ENCODE measurements at places on chromosomes 5 and 9.
A peak's percentile ranks its signal among the peaks of the same experiment; 100 is the strongest.

- DNase-seq = no peak
Observed at GRCh38 chr5:87776785-87777184, 364.1 kb upstream of the CCNH start.

GRCh38 chr9:90441814-90442213, 200.8 kb downstream of the DIRAS2 start:
- DNase-seq = peak; percentile 30

DNA sequence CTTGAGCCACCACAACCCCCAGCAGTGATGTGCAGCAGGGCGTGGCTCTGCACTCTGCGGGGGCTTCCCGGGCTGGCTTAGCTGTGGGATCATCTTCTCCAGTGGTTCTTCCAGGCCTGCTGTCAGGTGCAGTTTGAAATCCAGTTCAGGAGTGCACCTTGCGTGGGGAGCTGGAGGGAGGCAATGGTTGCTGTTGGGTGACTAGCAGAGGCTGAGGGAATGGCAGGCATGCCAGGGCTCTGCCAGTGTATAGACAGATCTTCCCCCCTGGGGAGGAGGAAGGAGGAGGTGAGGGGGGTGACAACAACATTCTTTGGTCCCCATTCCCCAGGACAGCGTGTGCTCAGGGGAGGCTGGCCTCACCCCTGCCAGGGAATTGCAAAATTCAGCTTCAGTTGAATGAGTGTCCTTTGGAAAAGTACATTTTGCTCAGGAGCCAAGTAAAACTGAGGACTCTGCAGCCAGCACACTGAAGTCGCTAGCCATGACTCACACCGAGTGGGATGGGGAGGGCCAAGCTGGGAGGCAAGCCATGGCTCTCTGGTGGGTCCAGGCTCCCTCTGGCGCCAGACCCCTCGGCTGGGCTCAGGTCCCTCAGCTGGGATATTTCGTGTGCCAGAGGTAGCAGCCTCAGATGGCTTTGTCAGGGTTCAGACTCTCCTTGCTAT, 35.0 kb downstream of the ERGIC1 start:
- DNase-seq = peak; percentile 93

DNA sequence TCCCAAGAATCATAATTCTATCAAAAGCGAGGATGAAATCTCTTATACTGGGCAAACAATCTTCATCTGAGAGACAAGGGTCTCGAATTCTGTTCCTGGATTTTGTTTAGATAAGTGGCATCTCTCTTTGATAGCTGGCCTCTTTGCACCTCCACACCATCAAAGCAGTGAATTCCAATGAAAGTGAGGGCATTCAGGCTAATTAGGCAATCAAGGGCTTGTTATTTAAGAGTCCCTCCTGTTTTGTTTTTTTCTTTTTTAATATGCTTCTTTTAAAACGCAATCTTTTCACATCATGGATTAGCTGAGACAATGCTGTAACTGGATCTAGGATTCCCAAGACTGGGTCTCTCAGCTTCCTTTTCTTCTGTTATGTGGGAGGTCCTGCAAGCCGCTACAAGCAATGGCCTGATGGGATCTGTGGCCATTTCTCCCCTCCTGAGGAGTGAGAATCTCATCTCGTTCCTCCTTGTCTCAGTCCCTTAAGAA, 67.9 kb downstream of the TNC start:
- no peak for DNase-seq

- DNase-seq = no peak
Observed at GRCh38 chr5:141835928-141836670, 42.1 kb downstream of the PCDH1 start.

- DNase-seq = no peak
Observed at GRCh38 chr5:19235101-19235584, 752.9 kb downstream of the CDH18 start.

DNA sequence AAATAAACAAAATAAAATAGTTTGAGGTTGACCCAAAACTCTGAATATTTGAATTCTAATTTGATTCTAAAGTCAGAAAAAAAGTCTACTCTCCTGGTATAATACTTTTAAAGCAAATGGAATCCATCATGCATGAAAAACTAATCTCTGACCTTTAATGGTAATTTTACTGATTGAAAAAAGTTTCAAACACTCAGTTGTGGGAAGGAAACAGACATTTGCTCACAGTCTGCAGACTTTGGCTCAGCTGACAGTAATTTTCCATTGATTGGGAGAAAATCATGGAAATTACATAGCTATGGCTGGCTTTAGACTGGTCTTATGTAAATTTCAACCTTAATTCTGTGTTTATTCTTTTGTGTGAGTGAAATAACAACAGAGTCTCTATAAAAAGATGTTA, 574.3 kb downstream of the PDE4D start:
- DNase-seq = no peak

GRCh38 chr5:115289104-115289503, 7.3 kb downstream of the CCDC112 start:
- no peak for DNase-seq

GRCh38 chr5:52063186-52063585, 679.9 kb downstream of the ISL1 start:
- no peak for DNase-seq

DNA sequence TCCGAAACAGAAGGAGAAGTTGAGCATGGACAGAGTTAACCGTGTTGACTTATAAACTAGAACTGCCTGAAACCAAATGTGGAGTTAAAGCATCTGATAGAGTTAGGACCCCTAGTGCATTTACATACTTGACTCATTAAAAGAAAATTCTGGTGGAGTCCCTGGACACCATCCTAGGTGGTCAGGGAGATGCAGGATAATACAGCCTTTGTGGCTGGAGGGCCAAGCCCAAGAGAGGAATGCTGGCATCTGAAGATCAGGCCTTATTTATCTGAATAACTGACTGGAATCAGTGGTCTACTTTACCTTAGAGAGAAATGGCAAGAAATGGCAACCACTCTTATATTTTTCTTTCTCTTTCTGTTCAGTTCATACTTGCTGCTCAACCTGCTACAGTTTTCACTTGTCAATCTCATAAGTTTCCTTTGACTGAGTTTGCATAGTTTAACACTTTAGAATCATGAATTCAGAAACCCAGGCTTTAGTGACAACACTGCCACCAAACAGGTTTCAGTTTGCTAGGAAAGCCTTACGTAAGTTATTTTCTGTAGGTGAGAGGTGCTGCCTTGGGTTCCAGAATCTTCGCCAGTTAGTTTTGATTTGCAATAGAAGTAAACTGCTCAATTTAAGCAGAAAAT, 10.2 kb downstream of the CMYA5 start:
- no peak for DNase-seq

DNA sequence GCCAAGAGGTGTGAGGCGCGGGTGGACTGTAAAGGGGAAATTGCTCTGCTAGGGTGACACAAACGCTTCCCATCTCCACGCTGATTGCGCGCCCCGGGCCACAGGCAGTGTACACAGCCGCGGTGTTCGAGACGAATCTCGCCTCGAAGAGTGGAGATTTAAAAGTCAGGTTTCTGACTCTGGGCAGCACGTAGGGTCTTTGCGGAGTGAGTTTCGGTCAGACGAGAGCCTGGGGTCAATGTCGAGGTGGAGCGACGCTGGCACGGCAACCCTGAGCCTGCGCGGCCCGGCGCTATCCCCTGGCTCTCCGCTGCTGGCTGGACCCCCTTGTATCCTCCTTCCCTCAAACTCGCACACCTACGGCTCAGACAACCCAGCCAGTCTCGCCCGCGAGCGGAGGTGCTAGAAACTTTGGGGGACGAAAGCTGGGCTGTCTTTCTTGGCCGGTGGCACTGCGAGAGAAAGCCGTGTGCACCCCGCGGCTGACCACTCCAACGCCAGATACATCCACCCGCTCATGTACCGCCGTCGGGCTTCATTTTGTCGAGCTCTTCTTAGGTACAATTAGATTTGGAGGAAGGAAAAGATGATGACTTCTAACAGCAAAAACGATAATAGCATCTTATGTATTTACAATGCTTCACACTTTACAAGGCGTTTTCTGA, 5.4 kb upstream of the FOXB2 start:
- no peak for DNase-seq

DNA sequence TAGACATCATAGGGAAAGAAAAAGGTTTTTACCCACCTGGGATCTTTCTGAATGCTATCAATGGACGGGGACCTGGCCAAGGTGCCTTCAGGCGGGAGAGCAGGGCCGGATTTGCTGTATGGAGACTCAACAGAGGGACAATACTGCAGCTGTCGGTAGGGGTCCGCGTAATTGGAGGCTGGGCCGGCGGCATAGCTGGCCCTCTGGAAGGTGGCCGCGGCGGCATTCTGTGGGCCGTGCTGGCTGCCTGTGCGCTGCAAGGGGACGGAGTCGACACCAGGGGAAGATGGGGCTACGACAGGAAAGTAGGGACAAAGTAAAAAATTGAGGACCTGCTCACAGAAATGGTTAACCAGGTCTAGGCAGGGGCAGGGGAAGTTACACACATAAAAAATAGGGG, 557.9 kb downstream of the CTNND2 start:
- no peak for DNase-seq

DNA sequence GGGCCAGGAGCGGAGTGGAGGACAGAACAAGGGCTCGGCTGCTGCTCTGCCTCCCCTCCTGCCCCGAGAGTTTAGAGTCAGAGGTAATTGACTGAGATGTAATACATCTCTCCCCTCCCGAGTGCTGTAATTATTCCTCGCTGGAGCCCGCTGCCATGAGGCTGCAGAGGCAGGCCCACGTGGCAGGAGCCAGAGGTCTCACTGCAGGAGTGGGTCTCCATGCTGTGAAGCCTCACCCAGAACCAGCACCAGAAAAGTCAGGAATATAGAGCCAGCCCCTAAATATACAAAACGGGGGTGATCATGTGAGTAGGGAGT, 2.5 kb downstream of the FAM163B start:
- no peak for DNase-seq
